ENCODE measurements at places on chromosomes 12 and 14. TPM values are rescaled to one million over a fixed set of nuclear protein-coding genes. Genes with fewer than 3 reads are reported as not detected.

GRCh38 chr14:54593860-54594259, 26.9 kb downstream of the SAMD4A start:
- no peak for DNase-seq
- peaks cover 36% of the 10 kb centered on the region for H3K27me3 ChIP-seq
- H3K27ac ChIP-seq: no peak overlapping the region
- H3K36me3 ChIP-seq: no peaks in the 10 kb centered on the region

The KLRK1 gene
- total RNA-seq: 195 TPM

The MEG3 gene
- total RNA-seq: not detected

DNA sequence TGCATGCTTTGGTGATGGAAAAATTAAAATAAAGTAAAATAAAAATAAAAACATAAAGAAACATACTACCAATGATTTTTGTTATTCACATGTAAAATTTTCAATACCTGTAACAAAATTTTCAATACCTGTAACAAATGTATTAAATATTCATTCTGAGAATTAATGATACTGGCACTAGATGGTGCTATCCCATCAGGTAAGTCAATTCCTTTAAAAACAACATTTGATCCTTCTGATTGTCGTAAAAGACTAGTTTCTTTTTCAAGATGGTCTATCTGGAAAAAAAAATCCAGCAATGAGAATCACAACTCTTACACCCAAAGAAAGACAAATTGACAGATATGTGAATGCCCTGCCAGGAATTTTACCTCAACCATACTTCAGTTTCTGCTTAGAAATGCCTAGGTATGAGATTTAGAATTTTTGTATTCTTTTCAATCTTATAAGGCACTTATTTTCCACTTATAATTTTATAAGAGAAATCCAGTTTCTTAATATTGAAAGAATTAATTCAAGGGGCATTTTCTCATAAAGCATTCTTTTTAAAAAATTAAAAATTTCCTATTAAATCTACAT, 30.7 kb downstream of the CEP290 start:
- peaks cover 2% of the 10 kb centered on the region for H3K4me1 ChIP-seq
- no peak for DNase-seq
- peaks cover 16% of the 10 kb centered on the region for H3K36me3 ChIP-seq
- no peak overlapping the region for H3K4me3 ChIP-seq

The TMEM121 gene
- total RNA-seq: 11.9 TPM

DNA sequence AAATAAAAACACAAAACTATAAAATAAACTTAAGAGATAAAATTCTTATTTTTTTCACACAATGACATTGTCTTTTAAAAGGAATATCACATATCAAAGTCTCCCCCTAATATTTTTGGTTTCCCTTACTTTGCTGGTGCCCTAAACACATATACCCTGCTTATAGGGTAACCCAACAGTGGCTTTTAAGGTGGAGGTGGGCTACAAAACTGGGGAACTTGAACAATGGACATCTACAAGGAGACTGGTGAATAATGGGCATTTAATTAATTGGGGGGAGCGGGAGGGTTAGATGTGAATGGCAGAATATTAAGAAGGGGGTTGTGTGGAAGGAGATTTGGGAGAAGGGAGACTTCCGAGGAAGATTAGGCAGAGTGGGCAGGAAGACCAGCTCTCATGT, 9.6 kb downstream of the B4GALNT1 start:
- no peak overlapping the region for H3K27ac ChIP-seq
- peaks cover 33% of the 10 kb centered on the region for H3K4me1 ChIP-seq
- no peak overlapping the region for H3K4me3 ChIP-seq
- no peak for DNase-seq

The PARP11 gene
- total RNA-seq: 15.9 TPM

DNA sequence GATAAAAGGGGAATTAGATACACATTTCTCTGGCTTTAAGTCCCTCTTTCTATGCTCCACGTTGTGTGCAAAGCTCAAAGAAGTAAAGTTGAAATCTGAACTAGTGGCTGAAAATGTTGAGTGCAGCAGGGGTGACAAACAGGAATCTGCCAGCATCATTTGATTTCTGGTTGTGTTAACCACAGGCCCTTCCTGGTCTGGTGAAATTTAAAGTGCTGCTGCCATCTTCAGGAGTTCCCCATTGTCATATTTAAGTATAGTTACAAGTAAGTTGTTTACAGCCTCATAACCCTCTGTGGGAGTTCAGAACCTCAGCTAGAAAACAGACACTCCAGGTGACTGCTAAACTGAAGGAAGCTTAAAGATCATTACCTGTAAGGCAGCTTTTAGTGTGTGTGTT, 90.9 kb upstream of the CCDC196 start:
- H3K4me1 ChIP-seq: peaks cover 7% of the 10 kb centered on the region
- no peaks in the 10 kb centered on the region for H3K36me3 ChIP-seq
- peak; percentile 52 for DNase-seq
- no peak overlapping the region for H3K27ac ChIP-seq
- H3K27me3 ChIP-seq: peaks cover 10% of the 10 kb centered on the region
- no peak overlapping the region for H3K4me3 ChIP-seq

GRCh38 chr12:40691913-40692764, at the start of gene CNTN1:
TSS of gene CNTN1 (plus strand) at chr12:40692439.
- DNase-seq: no peak
- H3K36me3 ChIP-seq: no peaks in the 10 kb centered on the region
- H3K4me1 ChIP-seq: no peaks in the 10 kb centered on the region
- no peak within 1 kb of the TSS for H3K4me3 ChIP-seq
- peaks cover 27% of the 10 kb centered on the region for H3K27me3 ChIP-seq

GRCh38 chr12:67645126-67645525, 3.4 kb upstream of the DYRK2 start:
- no peak for DNase-seq
- peaks cover 10% of the 10 kb centered on the region for H3K4me1 ChIP-seq
- peaks cover 13% of the 10 kb centered on the region for H3K27me3 ChIP-seq
- H3K4me3 ChIP-seq: no peak overlapping the region
- peaks cover 2% of the 10 kb centered on the region for H3K36me3 ChIP-seq
- H3K27ac ChIP-seq: no peak overlapping the region

DNA sequence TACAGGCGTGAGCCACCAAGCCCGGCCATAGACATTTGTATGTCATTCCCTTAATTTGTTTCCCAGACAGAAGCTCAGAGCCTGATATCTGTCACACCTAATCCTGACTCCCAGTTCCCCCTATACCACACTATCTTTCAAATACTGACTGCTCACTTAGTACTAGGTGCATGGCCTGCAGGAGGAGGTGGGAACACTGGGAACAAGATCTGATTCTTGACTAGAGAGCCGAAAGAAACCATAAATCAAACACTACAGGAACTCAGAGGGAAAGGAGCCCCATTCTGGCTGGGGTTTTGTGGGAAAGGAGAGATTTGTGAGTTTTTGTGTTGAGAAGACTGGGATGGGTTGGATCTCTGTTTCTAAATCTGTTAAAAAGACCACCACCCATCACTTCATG, 4.9 kb downstream of the KHNYN start:
- H3K36me3 ChIP-seq: peaks cover 43% of the 10 kb centered on the region
- DNase-seq: no peak
- H3K4me3 ChIP-seq: no peak overlapping the region
- peaks cover 62% of the 10 kb centered on the region for H3K4me1 ChIP-seq

DNA sequence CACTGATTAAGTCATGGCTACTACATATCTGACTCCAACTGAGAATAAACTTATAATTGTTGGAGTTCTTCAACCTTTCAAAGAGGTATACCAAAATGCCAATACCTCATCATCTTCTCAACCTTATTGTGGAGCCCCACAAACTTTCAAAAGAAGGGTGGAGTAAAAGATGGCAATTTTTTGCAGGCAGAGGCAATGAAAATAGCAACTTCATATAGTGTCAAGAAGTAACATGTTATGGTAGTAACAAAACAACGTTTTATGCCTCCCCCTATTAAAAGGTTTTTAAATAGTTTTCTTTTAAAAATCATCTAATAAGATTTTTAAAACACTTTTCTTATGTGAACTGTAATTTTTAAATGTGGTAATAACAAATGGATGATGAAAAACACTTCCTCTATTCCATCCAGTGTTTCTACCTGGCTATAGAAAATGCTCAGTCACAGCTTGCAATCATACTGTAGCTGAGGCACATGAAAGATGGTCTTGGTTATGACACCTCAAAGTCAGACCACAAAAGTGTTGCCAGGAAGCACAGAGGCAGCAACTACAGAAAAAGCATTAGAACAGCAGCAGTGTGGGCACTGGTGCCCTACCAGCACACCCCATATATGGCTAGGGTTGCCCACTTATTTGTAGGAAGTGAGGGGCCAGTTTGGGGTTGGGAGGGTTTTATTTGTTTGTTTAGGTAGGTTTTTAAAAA, 7.0 kb downstream of the PPP1R12A start:
- DNase-seq: peak; percentile 80
- H3K36me3 ChIP-seq: peaks cover 13% of the 10 kb centered on the region
- peak overlapping the region; percentile 82 for H3K27ac ChIP-seq
- peaks cover 53% of the 10 kb centered on the region for H3K4me1 ChIP-seq
- peak overlapping the region; percentile 12 for H3K4me3 ChIP-seq
- no peaks in the 10 kb centered on the region for H3K27me3 ChIP-seq

GRCh38 chr14:68162887-68163286, 343.3 kb downstream of the RAD51B start:
- H3K4me1 ChIP-seq: peaks cover 1% of the 10 kb centered on the region
- no peak for DNase-seq
- H3K4me3 ChIP-seq: no peak overlapping the region
- H3K27me3 ChIP-seq: no peaks in the 10 kb centered on the region

The TMEM229B gene
- 7.0 TPM for total RNA-seq

- H3K4me3 ChIP-seq: no peak overlapping the region
- DNase-seq: no peak
- H3K4me1 ChIP-seq: peaks cover 4% of the 10 kb centered on the region
- peaks cover 77% of the 10 kb centered on the region for H3K36me3 ChIP-seq
Measured at GRCh38 chr14:92625213-92625612, 111.6 kb downstream of the RIN3 start.

DNA sequence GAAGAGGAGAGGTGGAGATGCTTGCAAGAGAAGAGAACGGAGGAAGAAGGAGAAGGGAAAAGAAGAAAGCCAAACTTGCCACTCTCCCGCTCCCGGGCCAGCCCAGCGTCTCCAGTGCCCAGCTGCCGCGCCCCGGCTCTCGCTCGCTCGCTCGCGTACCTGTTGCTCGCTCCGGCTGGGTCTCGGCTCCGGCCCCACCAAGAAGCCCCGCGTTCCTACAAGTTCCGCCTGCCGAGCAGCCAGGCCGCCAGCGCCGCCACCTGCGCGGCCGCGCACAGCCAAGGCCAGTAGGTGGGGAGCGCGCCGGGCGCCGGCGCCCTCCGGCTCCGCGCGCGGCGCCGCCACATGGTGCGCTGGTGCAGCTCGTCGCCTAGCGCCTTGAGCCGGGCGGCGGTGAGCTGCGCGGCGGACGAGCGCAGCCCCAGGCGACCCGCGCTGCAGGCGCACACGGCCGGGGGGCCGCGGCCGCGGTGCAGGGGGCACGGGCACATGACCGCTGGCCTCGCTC, 370 bp downstream of the HRK start:
- H3K27me3 ChIP-seq: peaks cover 79% of the 10 kb centered on the region
- peaks cover 28% of the 10 kb centered on the region for H3K4me1 ChIP-seq
- peak overlapping the region; percentile 60 for H3K4me3 ChIP-seq
- H3K36me3 ChIP-seq: no peaks in the 10 kb centered on the region
- H3K27ac ChIP-seq: no peak overlapping the region
